Activated CD8-positive, alpha-beta memory T cell treated with anti-CD3 and anti-CD28 coated beads for 1 hour (primary cell): ENCODE measurements at places on chromosomes 7 and 10.

- no peak for DNase-seq
Observed at GRCh38 chr10:108562105-108562504, 1361.2 kb downstream of the XPNPEP1 start.

- no peak for DNase-seq
Observed at GRCh38 chr10:6721964-6722615, 142.0 kb upstream of the PRKCQ start.

DNA sequence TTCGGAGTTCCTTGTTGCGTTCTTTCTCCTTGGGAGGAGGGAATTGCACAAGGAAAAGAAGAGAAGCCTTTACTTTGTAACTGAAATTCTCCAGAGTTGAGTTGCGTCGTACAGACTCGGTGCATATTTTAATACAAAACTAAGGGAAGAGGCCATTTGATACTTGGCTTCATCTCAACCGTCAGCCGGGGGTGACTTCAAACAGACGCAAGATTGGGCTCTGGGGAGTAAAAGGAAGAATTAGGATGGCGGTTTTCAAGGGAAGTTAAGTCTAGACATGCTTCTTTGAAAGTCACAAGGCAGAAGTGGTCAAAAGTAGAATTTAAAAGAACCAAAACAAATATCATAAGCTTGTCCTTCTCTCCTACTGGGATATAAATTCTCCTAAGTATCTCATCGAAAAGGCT is 1.6 kb downstream of the PRR15 start:
- no peak for DNase-seq

GRCh38 chr7:2219606-2220005 is 13.1 kb downstream of the MAD1L1 start:
- no peak for DNase-seq

DNA sequence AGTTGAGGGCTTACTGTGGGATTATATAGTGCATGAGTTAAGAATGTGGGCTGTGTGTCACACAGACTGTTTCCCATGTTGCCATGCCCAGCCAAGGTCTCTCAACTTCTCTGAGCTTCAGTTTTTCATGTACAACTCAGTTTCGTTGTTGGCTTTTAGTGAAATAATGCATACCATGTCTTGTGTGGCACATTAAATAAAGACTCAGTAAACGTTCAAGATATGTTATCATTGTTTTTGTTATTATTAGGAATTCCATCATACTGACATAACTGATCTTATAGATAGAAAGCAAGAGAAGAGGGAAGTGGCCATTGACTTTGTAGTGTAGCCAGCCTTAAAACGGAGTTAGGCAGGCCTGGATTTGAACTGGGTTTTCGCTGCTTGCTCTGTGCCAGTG is 2.9 kb downstream of the CDK14 start:
- no peak for DNase-seq

GRCh38 chr7:16080131-16080530 is 341.2 kb downstream of the CRPPA start:
- DNase-seq = no peak

- DNase-seq = no peak
Observed at GRCh38 chr10:108662975-108663374, 1260.3 kb downstream of the XPNPEP1 start.

GRCh38 chr7:2927592-2927991 is 83.5 kb upstream of the GNA12 start:
- no peak for DNase-seq
